ENCODE measurements at places on chromosomes 1 and 21.

- DNase-seq, result no peak
These were observed 11.4 kb downstream of the ALDH9A1 start for GRCh38 chr1:165686971-165687433.

DNA sequence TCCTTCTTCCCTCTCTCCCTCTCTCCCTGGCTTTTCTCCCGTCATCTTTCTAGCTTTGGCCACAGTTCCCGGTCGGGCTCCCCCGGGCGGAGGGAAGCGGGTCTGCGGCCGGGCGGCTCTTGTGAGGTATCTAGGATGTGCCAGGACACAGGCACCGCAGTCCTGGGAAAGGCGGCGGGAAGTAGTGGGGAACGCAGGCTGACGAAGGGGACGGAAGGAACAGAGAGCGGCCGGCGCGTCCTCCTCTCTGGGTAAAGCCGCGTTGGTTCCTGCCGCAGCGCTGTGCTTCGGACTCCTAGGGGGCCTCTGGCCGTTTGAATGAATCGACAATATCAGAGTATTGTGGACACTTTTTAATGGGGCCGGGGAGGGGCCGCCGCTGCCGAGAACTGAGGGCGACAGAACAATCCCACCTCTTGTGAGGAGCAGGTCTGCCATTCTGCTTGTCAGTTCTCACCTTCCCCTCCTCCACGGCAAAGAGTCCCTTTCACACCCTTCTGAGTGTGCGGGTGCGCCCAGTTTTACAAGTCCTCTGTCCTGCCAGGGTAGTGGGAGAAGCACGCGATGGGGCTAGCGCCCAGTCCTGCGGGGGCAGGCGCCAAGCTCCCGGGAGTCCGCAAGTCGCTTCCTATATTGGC lies 1.2 kb upstream of the LHX9 start:
- DNase-seq, result no peak

DNA sequence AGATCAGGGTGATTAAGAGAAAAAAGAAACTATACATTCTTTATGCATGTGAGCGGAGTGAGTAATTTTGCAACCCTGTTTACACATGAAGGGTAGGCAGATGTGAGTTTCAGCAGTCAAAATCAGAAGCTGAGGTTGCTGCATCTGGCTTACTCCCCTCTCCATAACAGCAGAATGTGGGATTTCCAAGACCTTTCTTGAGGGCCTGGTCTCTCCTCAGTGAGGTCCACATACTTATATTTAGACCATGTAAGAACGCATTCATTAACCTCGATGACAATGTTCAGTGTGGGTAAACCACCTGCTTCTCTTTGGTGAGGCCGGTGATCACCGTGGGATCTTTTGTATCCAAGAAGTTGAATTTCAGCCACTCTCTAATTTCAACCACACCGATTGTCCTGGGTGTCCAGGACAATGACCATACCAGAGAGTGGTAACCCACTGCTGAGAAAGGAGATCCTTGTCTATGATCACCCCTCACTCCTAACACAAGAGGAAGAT lies 18.7 kb upstream of the RAP1A start:
- no peak for DNase-seq

DNA sequence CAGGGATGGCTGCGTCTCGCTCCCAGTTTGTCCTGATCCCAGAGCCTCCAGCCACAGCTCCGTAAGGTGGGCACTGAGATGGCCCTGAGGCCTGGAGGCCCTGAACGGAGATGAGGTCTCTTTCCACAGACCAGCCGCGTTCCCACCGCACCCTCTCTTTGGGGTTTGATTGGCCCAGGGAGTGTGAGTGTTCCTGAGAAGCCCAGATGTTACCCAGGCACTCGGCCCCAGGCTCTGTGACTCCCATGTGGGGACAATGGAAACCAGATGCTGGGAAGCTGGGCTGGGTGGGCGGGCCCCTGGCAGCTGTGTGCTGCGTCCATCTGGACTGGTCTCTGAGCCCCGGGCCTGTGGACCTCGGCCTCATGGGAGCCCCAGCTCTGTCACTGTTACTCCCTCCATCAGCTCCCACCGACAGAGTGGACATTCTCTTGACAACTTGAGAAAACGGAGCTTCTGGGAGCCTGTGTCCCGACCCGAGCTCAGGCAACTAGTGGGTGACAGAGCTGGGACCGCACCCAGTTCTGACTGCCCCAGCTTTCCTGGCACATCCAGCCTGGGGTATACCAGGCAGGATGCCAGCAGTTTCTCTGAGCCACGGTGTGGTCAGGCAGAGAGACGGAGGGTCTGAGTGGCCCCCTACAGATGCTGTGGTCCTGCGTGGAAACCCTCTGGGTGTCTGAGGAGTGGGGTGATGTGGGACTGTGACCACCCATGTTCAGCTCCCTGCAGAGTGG lies 9.8 kb upstream of the COL6A1 start:
- DNase-seq, result no peak

DNA sequence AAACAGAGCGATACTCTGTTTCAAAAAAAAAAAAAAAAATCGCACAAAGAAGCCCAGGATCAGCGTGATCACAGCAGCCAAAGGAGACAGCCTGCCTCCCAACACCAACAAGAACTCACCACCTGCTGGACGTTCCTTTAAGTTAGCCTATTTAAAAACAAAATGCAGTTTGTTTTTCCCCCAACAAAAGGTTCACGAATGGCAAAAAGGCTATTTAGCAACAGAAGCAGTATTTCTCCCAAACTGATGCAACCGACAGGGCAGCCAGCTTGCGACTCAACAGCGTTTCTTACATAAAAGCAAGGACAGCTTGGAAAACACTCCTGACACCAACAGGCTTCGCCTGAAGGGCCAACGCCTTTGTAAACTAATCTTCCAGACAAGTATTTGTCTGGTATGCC lies 6.8 kb downstream of the SSU72 start:
- DNase-seq, result no peak

All from CD4-positive, alpha-beta memory T cell (primary cell).